ENCODE measurements at places on chromosomes 5 and 9.
A peak's percentile ranks its signal among the peaks of the same experiment; 100 is the strongest.

DNA sequence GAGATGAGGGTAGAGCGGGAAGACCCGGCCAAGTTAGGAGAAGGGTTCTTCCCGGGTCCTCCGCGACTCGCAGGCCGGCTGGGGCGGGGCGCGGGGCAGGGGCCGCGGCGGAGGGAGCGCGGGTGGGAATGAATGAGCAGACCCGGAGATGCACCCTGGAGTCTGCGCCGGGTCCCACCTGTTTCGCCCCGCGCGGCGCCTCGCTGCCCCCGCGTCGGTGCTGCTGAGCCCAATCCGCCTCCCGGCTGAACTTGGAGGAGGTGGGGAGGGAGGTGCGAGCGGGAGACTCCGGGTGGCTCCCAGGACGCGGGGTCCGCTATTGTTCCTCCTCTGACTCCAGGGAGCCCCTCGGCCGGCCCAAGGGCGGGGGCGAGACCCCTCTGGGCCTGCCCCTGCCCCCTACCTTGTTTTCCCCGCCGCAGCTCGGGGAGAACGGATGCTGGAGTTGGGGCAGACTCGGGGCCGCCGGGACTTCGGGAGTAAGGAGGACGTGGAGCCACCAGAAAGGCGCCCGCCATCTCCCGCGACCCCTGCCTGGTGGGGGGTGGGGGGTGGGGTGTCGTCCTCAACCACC, 659 bp downstream of the RAI14 start:
- no peak for DNase-seq

- DNase-seq = no peak
Measured at GRCh38 chr5:95962785-95963184, 1.1 kb upstream of the ELL2 start.

GRCh38 chr5:6859023-6859422, 145.8 kb downstream of the TENT4A start:
- DNase-seq = no peak

DNA sequence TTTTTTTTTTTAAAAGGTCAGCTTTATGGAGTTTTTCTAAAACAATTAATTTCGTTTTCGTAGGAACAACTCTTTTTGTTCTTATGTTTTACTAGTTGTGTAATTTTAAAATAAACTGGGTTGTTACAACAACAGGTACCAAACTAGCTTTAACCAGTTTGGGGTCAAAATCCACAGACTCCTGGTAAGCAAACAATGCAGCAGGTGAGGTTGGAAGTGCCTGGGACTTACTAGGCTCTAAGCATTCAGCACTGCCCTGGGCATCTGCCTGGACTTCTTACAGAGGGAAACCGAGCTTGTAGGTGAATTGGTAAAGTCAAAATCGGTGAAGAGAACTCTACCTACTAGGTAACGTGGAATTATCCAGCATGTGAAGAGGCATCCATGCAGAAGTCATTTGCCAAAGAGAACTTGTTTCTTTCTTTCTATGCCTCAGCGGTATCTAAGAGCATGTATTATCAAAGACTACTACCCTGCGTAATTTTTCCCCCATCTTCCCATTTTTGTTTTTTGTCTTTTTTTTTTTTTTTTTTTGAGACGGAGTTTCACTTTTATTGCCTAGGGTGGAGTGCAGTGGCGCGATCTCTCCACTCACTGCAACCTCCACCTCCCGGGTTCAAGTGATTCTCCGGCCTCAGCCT, 145.4 kb downstream of the KCTD16 start:
- DNase-seq = no peak

DNA sequence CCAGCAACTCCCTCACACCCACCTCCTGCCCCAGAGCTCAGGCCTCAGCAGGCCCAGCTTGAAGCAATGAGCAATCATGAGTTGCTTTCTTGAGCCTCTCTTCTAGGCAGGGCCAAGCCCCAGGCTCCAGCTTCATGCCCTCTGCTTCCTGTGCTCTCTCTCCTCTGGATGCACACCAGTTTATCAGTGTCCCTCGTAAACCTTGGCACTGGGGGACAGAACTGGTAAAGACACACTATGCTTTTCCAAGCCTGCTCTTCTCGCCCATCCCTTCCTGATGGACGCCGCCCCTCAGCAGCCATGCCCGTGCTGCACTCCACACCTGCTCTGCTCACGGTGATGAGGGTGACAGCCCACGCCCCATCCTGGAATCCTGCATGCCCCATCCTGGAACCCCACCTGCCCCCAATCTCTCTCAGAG, 49.4 kb upstream of the ORM1 start:
- DNase-seq = no peak

- no peak for DNase-seq
Measured at GRCh38 chr5:4576161-4576748, 563.9 kb upstream of the ADAMTS16 start.

GRCh38 chr5:116492016-116492623, 82.5 kb downstream of the SEMA6A start:
- DNase-seq = peak; percentile 17

GRCh38 chr5:57779383-57780223, 297.0 kb upstream of the ACTBL2 start:
- DNase-seq = no peak

- DNase-seq = no peak
Measured at GRCh38 chr5:111129938-111130337, 37.8 kb downstream of the WDR36 start.

DNA sequence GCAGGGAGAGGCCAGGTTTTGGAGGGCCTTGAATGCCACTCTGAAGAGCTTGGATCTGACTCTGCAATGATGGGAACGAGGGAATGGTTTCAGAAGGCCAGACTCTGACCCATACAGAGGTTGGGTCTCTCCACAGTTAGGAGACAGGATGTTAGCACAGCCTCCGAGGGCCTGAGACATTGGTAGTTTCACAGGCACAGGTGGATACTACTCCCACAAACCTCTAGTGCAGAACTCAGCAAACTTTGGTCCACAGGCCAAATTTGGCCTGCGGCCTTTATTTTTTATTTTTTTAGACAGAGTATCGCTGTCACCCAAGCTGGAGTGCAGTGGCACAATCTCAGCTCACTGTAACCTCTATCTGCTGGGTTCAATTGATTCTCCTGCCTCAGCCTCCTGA, 2.9 kb downstream of the GNPDA1 start:
- DNase-seq = no peak

DNA sequence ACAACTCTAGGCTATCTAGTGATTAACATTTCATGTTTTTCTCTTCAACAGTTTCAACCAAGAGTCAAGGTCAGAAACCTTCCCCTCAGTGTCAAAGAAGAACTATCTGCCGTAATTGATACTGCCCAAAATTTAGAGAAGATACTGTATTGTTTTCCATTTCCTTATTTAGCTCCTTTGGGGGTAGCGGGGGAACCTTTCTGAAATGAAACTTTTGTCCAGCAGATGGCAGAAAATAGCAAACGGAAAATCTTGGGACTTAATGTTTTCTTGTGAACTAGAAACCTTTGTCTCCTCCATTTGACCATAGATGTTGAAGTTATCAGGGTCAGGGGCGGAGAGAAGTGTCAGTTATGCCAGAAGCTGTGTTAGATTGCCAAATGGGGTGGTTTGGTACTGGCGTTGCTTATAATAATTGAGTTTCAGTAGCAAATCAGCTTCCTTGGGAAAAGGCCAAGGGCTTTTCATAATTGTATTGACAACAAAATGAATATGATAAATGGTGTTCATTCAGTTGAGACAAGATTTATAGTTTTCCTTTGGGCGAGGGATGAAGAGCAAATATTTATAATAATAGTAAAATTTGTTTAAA, 101.7 kb upstream of the TLX3 start:
- DNase-seq = no peak

GRCh38 chr9:131656356-131657036, 83.4 kb downstream of the RAPGEF1 start:
- DNase-seq = no peak

- no peak for DNase-seq
Measured at GRCh38 chr5:152063004-152063403, 138.4 kb upstream of the GLRA1 start.

DNA sequence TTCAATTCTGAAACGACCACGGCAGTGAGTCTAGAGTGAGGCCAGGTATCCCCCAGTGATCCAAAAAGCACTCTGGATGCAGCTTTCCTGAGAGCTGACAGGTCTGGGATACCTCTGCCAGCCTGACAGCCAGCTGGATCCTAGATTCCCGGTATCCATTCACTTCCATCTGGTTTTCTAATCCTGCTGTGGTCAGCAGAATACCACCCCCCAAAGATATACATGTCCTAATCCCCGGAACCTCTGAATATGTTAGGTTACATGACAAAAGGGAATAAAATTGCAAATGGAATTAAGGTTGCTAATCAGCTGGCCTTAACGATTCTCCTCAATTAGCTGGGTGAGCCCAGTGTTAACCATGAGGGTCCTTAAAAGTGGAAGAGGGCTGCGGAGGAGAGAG, 1.4 kb upstream of the ZNF79 start:
- DNase-seq = no peak

DNA sequence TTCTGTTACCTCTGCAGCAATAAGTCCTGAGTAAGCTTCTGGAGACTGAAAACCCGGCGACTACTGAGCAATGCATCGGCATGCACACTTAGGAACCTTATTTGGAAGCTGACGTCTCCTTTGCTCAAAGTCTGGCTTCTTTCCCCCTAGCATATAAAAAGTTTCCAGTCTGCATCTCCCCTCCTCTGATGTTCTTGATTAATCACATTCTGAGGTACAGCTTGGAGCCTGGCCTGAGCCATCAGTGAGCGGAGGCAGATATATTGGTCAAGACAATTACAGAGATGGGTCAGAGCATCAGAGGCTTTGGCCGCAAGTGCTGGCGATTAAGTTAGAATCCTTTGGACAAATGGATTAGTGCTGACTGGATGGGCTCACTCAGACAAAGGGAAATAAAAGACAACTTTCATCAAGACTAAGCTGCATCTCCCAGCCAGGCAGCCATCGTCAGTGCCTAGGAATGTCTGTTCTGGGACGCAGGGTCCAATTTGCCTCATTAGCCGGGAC, 140.7 kb downstream of the MTX3 start:
- no peak for DNase-seq

GRCh38 chr9:131660466-131661405, 79.1 kb downstream of the RAPGEF1 start:
- peak; percentile 61 for DNase-seq

GRCh38 chr5:154984946-154985516, 28.5 kb upstream of the KIF4B start:
- no peak for DNase-seq

DNA sequence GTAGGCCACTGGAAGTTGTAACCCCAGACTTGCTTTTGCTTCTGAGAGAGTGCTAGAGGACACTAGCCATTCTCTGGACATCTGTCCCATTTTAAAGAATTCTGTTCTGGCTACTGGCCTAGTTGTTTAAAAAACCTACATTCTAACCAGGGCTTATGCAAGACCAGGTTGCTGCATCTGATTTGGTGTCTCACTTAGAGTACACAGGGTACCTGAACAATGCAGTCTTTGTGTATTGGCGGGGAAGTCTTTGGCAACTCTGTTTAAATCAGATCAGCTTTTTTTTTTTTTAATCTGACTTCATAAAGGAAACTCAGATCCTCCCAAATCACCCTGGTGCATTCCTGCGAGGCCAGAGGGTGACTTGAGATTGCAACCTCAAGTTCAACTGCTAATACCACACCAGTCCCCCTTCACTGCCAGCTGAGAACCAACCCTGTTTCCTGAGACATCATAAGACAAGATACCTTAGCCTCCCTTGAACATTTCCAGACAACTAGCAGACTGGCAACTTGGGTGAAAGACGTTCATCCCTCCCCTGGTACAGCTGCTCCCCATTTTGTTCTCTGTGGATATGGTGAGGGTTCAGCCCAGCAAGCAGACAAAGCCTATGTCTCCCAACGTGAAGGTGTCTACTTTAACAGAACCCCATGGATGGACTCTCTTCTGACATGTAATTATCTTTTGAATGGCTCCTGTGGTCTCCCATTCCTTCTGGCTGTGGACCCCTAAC, 27.0 kb downstream of the SKP1 start:
- DNase-seq = no peak

GRCh38 chr5:2509527-2509926, 241.9 kb downstream of the IRX2 start:
- no peak for DNase-seq

- no peak for DNase-seq
Measured at GRCh38 chr9:83582029-83582428, 40.9 kb upstream of the IDNK start.

GRCh38 chr5:124089578-124089977, 577.6 kb downstream of the CSNK1G3 start:
- no peak for DNase-seq

- no peak for DNase-seq
Measured at GRCh38 chr9:131943351-131943841, 136.3 kb downstream of the MED27 start.

GRCh38 chr5:19891658-19892057, 96.3 kb downstream of the CDH18 start:
- no peak for DNase-seq

DNA sequence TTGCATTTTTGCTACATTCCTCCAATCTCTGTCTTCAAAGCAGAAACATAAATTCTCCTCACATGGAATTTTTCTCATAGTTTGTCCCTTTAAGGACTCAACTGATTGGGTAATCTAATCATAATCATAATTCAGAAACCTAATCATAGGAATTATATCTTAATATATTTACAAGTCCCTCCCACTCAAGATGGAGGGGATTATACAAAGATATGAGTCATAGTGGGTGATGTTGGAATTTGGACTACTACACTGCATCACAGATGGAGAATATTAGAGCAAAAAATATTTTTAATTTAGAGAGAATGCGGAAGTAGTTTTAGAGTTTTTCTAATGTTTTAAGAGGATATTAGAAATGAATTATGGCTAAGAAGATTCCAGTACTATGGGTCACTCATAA, 1034.0 kb downstream of the DTWD2 start:
- no peak for DNase-seq

- DNase-seq = no peak
Measured at GRCh38 chr9:112011051-112011620, 114.5 kb downstream of the UGCG start.

DNA sequence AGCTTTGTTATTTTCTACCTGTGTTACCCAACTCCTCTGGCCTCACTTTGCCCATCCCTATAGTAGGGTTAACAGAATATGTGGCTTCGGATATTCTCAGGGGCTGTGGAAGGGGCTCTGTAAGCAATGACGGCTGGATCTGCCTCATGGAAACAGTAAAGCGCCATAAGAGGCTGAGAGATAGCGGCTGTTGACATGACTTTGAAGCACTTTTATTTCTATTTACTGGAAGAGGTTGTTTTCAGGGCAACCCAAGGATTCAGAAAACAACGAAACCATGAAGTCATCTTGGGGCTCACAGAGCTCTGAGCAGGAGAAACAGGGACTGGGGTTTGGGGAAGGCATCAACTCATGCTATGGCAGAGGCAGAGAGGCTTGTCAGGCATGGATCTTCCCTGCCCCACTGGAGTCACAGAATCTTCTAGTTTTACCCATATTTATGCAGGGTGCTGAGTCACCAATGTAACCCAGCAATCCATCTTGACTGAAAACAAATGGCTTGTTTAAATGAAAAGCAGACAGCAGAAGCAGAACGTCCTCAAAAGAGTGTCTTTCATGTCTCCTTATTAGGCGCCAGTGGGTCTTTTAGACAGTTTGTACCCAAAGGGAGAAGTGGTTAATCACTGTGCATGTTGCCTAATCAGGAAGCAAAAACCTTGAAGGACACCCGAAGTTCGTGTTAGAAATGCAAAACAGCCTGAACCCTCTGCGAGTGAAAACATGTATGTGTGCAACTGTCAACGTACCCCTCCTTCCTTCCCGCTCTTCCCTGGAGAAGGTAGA, 113.0 kb downstream of the COL23A1 start:
- DNase-seq = no peak
